ENCODE measurements at places on chromosomes 16 and 17.

DNA sequence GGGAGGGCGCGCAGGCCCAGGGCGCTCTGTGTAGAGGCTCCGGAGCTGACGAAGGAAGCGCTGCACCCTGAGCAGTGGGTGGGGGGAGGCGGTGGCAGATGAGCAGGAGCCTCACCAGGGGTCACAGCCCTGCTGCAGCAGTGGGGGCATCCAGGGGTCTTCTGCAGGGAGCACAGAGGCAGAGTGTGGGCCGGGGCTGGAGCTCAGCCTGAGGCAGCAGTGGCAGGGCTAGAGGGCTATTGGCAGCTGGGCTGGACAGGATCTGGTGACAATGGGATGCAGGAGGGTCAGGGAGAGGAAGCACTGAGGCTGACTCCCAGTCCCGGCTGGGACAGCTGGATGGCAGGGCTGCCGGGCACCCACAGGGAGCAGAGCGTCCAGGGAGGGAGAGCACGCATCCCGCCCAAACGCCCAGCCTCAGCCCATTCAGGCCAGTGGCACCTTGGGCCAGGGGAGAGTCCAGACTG, 21.0 kb downstream of the KDM8 start:
- DNase-seq, result no peak

DNA sequence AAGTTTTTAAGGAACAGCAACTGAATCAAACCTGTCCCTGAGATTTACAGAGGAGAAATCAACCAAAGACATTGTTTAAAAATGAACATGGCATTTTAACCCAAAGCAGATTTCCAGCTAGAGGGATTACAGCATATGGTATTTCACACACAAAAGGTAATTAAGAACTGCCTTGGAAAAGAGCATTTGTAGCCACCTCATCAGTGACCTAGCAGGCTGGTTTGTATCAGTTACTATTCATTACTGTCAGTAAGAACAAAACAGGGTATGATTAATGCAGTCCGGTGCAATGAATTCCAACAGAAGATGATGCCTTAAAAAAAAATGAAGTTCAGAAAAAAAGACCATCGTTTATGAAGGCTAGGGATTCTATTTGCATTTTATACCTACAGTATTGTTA, 219.9 kb downstream of the CHD9NB start:
- no peak for DNase-seq

DNA sequence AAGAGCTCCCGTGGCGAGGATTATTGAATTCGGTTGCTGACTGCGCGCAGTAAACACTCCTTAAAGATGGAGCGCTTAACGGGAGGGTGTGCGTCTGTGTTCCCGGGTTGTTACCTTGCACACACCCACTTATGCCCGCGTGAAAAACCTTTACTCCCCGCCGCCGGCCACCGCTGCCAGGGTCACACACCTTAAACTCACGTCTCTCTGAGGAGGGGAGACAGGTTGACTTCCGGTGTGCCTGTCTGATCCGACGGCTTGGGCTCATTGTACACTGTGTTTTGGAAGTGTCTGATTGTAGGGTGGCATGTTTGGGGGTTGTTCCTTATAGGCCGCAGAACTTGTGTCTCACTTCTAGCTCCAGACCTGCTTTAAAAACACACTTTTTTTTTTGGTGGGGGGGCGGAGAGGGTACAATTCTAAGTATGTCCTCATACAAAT, 66.8 kb downstream of the KPNA2 start:
- no peak for DNase-seq

DNA sequence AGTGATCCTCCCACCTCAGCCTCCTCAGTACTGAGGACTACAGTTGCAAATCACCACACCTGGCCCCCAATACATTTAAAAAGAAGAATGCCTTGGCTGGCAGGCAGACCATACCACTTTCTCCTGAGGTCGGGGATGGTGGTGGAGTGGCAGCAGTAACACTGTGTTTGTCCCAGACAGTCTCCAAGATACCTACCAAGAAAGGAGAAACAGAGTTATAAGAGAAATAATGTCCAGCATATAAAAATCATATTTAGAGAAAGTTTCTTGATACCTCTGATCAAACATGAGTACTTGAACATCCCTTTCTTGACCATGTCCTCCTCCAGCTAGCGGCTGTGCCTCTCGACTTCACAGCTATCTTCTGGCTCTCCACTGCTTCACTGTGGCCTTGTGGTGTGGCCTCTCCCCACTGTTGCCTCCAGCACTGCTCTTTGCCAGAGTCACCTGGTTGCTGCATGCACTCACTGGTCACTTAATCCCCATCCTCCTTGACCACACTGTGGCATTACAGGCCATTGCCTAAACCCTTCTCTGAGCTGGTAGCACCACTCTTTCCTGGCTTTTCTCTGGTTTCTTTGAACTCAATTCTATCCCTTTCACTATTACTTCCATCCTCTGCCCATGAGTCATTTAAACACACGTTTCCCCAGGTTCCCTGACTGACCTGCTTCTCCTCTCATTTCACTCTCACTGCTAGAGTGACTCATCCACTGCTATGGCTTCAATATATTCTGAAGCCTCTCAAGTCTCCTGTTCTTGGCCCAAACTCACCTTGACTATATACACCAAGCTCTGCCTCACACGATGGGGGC, 45.2 kb downstream of the XPO6 start:
- peak; percentile 50 for DNase-seq

DNA sequence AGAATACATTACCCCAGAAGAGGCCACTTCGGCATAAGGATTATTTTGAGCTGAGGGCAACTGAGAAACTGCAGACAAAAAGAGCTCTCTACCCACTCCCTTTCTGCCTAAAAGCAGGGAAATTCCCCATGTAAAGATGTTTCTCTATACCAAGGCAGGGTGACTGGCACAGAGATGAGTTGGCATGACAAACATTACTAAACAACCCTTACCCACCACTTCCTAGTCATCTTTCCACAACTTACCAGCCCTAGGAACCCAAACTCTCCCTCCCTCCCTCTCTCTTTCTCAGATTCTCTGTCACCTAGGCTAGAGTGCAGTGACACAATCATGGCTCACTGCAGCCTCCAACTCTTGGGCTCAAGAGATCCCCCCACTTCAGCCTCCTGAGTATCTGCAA, 68.6 kb downstream of the EMP2 start:
- DNase-seq, result no peak

- DNase-seq, result no peak
Observed at GRCh38 chr17:31629696-31630470, 229.2 kb downstream of the COPRS start.

DNA sequence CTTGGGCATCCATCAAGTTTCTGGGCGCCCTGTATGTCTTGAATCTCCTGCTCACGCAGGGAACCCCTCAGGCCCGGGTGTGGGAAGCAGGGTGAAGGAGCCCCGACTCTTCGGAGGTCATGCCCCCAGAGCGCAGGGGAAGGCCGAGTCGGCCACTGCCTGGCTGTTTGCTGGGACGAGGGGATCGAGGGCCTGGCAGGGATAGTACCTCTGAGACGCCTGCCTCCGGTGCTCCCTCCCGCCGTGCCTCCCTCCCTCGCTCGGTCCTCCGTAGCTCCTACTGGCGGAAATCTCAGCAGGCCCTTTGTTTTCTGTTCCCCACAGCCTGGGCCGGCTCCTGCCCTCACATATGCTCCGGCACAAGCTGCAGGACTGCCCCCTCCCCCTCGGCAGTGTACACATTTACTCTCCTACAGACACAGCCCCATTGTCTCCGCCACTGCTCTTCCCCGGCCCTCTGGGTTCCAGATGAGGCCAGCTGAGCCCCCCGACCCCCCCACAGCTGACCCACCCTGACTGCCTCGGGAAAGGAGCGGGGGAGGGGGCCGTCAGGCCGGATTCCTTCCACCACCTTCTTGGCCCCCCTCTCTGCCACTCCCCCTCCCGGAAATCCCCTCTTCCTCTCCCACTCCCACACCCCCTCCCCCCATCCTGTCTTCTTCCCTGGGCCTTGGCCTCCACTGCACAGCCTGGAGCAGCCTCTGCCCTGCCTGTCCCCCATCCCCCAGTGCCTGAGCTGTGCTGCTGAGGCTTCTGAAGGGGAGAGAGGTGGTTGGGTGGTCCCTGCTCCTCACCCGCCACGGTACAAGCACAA, 1.4 kb downstream of the TRAF4 start:
- DNase-seq, result no peak

DNA sequence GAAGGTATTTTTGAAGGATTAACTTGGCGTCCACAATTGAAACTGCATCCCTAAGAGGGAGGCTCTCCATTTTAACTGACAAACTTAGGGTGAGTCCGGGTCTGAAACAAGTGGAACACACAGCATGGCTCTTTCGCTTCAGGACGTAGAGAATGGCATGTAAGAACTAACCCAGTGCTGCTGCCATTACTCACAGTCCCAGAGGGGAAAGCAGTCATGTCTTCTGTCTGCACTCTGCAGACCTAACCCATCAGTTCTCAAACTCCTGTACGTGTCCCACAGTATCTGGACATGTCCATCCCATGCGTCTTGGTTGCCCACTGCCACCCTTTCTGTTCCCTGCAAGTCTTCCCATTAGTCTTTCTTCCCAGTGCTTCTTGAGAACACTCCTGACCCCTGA, 563 bp downstream of the ST6GALNAC1 start:
- DNase-seq, result no peak

- DNase-seq, result no peak
Observed at GRCh38 chr17:28926366-28926765, 23.5 kb upstream of the DHRS13 start.

GRCh38 chr17:36092230-36092629, 2.3 kb upstream of the CCL3 start:
- no peak for DNase-seq

DNA sequence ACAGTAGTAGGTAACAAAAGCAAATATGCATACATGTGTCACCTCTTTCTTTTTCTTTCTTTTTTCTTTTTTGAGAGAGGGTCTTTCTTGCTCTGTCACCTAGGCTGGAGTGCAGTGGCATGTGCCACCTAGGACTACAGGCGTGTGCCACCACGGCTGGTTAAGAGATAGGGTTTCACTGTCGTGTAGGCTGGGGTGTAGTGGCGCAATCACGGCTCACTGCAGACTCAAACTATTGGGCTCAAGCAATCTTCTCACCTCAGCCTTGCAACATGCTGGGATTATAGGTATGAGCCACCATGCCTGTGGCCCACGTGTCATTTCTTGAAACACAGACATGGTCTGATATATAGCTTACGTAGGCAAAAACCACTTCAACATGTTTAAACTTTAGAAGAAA, 397.7 kb upstream of the PMFBP1 start:
- DNase-seq, result no peak
